ENCODE measurements at places on chromosomes 12 and 14.

DNA sequence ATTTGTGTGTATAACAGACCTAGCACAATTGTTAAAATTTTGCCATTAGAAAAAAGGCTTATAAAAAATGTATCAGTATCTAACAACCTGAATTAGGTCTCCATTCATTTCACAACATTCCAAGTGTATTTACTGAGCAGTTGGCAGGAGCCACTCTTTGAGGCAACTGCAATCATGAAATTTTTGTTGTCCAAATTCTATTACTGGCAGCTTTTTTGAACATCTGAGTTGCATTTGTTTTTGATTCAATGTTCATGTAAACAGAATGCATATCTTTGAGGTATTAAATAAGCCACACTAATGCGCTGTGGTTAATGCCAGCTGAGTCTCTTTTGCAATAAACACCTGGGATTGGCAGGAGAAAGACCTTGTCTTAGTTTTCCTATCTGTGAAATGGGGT, 8.7 kb downstream of the KITLG start:
- no peak for DNase-seq

DNA sequence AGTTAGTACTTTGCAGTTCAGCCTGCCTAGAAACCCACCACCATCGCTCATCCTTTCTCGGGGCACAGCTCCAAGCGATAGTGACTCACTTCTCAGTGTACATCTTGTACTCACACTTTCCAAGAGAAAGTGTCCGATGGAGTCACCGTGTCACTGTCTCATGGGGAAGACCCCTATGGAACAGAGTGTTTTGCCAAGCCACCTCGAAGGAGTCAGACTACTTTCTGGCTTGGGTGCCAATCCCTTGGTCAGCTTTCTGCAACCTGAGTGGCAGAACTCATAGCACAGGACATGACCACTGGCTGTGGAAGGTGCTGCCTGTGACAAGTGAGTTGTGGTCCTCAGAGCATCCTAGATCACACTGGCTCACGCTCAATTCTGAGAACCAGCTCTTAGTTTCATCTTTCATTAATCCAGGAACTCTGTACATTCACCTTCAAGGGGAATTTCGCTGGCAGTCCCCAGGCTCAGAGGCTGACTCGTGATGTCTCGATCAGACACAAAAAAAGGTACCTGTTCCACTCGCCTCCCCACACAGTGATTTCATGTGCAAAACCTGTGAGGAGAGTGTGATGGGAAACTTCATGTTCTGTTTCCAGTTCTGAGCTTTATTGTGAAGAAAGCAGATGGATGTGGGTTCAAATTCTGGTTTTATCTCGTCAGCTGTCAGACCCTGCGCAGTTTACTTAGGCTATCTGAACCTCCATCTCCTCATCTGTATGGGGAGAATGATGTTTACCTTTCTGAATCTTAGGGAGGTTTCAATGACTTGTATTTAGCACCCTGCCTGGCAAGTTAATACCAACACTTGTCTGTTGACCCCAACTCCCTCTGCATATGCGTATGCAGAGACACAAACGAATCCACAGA, 127.3 kb upstream of the CCND2 start:
- DNase-seq = no peak

GRCh38 chr12:100414739-100415138, 57.9 kb downstream of the SLC17A8 start:
- no peak for DNase-seq

DNA sequence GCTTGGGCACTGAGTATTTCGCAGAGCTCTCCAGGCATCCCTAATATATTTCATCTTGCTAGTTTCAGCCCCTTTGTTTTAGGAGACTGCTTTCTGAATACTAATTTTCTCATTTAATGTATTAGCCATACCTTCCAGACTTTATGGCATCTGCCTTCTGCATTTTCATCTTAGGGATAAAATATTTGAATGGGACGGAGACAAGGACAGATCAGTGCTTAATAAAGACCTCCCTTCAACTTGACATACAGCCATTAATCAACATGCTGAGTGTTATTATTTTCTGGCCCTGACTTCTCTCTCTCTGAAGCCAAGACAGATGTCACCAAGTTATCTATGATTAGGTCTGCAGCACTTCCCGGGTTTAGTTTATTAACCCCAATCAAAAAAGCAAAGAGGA, 42.4 kb downstream of the CACNA2D4 start:
- no peak for DNase-seq

DNA sequence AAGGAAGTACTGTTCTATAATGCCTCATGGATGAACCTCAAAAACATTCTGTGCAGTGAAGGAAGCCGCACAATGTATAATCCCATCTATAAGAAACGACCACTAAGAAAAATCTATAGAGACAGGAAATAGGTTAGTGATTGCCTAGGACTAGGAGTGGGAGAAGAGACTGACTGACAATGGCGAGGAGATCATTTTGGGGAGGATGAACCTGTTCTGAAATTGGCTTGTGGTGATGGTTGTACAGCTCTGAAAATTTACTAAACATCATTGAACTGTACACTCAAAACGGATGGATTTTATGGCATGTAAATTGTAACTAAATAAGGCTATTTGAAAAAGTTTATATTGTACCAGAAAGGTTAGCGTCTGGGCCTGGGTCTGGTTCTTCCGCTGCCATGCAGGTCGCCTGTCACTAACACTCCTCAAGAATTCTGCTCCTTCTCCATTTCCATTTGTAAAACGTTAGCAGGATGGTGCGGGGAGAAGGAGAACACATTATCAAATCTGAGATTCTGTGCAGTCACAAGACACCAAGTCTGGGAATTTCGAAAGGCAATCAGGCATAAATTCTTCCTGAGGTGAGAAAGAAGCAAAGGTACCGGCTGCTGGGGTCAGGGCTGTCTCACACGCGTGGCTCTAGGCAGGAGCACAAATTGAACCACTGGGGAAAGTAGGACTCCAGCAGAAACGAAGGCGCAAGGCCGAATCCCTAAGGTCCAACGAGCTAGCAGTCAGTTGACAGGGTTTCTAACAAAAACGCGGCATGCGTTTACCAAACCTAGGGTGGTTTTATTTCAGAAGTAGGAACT, 845 bp upstream of the COCH start:
- DNase-seq = no peak

DNA sequence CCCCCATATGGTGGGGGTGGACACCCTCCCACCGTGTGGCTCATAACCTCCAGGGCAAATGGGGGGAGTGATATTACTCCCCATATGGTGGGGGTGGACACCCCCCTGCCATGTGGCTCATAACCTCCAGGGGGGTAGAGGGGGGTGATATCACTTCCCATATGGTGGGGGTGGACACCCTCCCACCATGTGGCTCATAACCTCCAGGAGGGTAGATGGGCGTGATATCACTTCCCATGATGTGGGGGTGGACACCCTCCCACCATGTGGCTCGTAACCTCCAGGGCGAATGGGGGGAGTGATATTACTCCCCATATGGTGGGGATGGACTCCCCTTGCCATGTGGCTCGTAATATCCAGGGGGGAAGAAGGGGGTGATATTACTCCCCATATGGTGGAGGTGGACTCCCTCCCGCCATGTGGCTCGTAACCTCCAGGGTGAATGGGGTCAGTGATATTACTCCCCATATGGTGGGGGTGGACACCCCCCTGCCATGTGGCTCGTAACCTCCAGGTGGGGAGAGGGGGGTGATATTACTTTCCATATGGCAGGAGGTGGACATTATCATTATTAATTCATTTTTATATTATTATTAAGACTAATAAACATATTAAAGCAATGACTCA, 51.2 kb upstream of the OXA1L start:
- no peak for DNase-seq

GRCh38 chr14:77761205-77761931, 412 bp upstream of the SNW1 start:
- DNase-seq = peak; percentile 96

- DNase-seq = no peak
These were observed 6.5 kb downstream of the BHLHE41 start for GRCh38 chr12:26118308-26118707.

DNA sequence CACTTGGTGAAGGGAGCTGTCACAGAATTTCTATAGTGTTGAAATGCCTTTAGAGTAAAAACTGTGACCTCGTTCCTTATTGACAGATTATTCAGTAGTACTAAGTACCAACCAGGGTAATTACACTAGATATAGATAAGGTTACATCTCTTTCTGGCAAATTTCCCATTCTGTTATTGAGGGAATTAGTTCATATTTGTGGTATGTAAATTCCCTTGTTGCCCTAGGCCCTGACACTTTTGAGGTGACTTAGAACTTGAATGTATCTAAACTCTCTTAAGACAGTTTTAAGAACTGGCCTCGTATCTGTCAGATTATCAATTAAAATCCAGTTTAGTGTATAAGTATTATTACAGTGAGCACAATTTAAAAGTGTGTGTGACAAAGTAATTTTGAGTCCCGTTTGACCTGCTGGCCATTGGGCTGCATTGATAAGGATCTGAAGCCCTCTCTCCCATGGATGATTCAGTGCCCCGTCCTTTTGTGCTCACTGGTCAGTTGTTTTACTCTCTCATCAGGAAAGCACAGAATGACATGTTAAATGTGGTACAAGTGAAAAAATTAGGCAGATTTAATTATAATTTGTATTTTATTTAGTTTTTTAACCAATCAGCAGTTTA, 123.2 kb downstream of the GPR135 start:
- no peak for DNase-seq

GRCh38 chr12:76586764-76587395, 27.3 kb upstream of the OSBPL8 start:
- peak; percentile 31 for DNase-seq

DNA sequence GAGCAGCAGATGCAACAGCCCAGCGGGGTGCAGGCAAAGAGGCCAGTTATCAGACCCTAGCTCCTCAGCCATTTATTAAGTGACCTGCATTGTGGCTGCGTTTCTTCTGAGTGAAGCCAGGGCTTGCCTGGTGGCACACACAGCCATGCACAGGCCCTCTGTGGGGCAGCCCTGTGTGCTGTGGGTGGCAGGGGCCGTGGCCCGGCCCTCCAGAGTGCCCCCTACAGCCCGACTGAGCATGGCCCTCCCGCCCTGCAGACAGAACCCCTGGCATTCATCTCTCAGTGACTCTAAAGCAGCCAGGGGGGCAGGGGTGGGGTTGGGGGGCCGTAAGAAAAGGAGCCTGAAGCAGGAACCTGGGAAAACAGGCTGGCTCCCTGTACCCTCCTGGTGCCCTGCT, 226.0 kb upstream of the PWP1 start:
- no peak for DNase-seq

GRCh38 chr12:20089077-20089476, 279.3 kb upstream of the PDE3A start:
- DNase-seq = no peak

DNA sequence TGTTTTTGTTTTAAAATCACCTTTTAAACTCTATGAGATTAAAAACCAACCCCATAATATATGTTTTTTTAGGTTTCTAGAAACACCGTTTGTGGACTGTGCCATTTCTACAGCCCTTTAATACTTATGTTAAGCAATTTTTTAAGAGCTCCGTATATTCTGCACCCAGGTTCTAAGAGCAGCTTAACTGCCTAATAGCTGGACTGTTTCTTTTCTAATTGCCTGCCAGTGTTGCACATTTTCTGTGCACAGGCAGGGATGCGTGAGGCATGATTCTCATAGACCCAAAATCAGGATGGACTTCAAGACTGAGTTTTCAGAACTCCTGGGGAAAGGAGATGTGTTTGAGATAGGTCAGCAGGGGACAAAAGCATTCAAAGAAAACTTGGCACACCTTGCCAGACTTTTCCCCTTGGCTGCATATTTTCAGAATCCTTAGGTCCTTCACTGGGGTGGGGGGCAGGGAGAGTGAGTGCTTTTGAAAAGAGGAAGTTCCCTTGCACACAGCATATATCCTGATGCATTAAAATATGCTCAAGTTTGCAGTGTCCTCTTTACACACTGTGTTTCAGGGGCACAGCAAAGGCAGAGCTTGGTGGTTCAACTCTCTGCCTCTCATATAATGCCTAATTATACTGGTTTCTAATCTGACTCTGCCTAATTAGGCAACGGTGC, 27.9 kb downstream of the TMEM30B start:
- no peak for DNase-seq

GRCh38 chr14:90491221-90491885, 94.5 kb downstream of the CALM1 start:
- DNase-seq = no peak

GRCh38 chr14:71237556-71237955, 330.3 kb downstream of the PCNX1 start:
- no peak for DNase-seq

DNA sequence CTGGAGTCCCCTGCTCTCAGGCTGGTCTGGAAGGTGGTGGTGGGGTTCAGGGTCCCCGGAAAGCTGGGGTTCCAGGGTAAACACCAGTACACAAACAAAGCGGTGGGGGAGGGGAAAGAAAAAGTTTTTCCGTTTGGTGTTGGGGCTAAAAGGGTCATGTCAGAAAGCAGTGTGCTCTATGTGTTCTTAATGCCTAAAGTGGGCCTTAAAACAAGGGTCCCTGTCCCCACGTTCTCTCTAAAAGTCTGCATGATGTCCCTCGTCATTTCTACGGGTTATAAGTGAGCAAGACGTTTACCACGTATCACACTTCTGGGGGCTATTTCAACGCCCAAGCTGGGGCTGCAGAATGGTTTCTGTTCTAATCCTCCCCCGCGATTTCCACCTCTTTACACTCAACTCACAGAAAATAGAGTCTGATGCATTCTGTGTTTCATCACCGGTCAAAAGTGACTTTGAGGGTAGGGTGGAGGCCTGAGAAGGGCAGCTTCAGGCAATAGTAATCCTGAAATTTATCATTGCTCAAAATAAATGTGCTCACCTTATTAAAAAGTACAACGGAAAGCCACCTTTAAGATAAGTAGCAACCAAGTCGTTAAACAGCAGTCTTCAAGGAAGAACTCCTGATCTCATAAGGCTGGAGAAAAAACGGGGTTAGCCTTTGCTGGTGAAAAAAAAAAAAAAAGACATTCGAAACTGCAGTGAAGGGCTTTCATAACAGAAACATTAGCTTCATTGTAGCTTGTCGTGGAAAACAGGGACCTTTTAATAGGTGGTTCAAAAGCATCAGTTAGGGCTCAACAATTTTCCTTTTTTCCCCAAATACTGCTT, 63.9 kb upstream of the PTGR2 start:
- DNase-seq = no peak

DNA sequence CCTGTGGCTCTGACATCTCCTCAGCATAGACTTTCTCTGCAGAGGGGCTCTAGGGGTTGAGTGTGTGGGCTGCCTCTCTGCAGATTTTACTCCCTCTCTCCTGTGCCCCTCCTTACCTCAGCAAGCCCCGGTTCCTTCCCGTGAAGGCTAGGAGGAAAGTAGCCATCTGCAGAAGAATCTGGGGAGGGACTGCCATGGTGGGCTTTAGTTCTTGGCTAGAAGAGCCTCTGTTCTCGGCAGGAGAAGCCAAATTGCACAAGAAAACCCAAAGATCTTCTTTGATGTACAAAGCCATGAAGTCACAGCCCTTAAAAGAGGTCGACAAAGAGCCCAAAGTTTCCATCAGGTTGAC, 23.5 kb downstream of the CKAP4 start:
- no peak for DNase-seq

DNA sequence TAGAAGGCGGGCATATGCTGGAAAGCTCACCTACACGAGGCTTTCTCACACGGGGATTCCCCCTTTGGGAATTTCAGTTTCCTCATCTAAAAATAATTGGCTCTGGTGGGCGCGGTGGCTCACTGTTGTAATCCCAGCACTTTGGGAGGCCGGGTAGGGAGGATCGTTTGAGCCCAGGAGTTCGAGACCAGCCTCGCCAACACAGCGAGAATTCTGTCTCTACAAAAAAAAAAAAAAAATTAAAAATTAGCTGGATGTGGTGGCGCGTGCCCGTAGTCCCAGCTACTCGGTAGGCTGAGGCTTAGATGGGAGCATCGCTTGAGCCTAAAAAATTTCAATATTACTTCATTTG, 400 bp upstream of the NDUFA12 start:
- DNase-seq = no peak

- DNase-seq = no peak
These were observed 164.2 kb downstream of the CHST11 start for GRCh38 chr12:104620837-104621531.

GRCh38 chr12:58163021-58163420, 221.7 kb downstream of the ATP23 start:
- no peak for DNase-seq

Measured in LoVo (cell line).